NCI-H1694 (cell line): ENCODE measurements at places on chromosomes 7 and 10.

- no peak for DNase-seq
Measured at GRCh38 chr7:101991860-101992259, 174.4 kb downstream of the CUX1 start.

- peak; percentile 70 for DNase-seq
Measured at GRCh38 chr7:124765401-124766352, at the start of gene GPR37. GPR37 (minus strand) TSS chr7:124765792; CDS start chr7:124764976, 816 bp downstream.

DNA sequence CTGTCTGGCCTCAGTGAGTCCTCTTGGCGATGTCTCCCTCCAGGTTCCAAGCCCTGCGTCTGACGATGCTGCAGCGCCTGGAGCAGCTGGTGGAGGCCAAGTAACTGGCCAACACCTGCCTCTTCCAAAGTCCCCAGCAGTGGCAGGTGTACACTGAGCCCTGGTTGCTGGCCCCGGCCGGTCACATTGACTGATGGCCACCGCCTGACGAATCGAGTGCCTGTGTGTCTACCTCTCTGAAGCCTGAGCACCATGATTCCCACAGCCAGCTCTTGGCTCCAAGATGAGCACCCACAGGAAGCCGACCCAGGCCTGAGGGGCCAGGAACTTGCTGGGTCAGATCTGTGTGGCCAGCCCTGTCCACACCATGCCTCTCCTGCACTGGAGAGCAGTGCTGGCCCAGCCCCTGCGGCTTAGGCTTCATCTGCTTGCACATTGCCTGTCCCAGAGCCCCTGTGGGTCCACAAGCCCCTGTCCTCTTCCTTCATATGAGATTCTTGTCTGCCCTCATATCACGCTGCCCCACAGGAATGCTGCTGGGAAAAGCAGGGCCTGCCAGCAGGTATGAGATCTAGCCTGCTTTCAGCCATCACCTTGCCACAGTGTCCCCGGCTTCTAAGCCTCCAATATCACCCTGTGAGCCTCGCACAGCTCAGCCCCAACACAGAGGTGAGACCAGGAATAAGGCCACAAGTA is 7.3 kb upstream of the ZNF22 start:
- no peak for DNase-seq

- peak; percentile 27 for DNase-seq
Measured at GRCh38 chr10:97096261-97097083, 89.3 kb downstream of the SLIT1 start.

DNA sequence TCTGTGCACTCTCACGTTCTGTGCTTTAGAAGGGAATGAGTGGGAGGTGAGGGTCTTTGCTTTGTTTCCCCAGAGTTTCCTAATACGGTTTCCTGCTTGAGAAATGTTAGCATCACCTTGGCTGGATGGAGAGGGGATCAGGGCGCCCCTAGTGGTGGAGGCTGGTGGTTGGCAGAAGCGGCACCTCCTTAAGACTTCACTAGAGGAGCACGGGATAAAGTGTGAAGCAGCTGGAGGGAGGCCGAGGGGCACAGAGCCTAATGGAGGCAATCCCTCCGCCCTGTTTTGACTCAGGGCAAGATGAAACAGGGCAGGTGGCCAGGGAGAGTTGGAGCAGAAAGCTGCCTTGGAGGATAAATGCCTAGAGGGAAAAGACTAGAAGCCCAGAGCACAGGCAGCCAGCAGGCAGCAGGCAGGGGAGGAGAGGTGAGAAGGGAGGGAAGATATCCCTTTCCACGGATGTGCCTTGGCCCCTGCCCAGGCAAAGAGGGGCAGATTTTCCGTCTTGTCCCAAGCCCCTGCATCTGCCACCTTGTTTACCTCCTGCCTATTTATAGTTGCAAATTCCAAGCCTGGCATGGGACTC is 56.0 kb upstream of the BTRC start:
- DNase-seq, result peak; percentile 45

DNA sequence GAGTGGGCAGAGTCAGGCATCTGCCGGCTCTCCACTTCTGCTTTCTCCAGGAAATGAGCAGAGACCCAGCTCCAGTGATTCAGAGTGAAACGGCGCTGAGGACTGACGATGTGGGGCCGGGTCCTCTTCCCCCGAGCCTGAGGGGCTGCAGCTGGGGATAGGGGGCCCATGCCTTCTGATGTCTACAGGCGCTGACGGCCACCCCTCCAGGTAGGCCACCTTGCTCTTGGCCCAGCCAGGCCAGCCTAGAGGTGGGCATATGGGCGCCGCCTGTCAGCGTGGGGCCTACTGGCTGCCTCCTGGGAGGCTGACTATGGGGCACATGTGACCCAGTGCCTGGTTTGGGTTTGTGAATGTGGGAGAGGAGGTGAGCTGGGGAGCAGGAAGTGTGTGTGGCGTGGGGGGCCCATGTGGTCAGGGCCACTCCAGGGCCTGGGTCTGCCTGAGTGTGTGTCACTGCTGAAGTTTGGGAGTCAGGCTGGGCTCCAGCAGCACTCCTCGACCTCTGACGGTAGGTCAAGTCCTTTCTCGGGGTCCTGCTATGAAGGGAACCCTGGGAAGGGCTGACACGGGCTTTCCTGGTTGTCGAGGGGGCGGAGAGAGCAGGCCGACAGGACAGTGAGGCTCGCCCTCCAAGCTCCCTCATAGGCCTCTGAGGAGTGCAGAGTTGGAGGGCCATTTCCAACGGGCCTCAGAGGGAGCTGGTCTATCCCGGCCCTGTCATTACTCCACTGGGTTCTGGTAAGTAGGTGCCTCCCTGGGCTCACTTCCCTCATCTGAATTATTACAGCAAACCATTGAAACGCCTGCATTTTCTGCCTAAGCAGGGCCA is at the start of gene WDFY4:
Gene WDFY4, plus strand, starts transcription at position 82 of the 832 bp plus-strand sequence. CDS start 24,860 bp downstream, outside the sequence.
- DNase-seq, result no peak

DNA sequence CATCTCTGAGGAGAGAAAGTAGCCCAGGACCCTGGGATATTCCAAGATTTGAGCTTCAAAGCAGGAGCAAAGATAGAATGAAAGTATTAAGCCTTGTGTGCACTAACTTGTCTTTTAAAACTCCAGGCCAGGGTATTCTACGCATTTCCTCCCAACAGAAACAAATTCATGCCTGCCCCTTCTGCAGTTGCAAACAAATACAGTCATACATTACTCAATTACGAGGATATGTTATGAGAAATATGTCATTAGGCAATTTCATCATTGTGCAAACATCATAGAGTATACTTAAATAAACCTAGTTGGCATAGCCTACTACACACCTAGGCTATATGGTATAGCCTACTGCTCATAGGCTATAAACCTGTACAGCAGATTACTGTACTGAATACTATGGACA is 154.5 kb upstream of the KIAA1217 start:
- DNase-seq, result no peak

DNA sequence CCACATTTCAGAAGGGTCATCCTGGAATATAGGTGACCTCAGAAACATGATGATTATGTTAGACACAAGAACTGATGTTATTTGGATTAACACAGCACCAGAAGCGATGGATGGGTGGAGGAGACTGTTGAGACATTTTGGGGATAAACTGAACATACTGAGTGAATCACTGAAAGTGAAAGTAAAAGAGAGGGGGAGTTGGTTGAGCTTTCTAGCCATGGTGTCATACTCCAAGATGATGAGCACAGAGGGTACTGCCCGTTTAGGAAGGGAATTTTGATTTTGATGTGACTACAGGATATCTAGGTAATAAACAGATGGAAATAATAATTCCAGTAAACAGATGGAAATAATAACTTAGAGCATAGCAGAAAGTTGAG is 248.0 kb upstream of the NPY start:
- DNase-seq, result no peak

GRCh38 chr10:91629715-91630549 is 2.9 kb downstream of the PPP1R3C start:
- no peak for DNase-seq

- DNase-seq, result no peak
Measured at GRCh38 chr7:79282882-79283602, 170.4 kb downstream of the MAGI2 start.

GRCh38 chr7:118214833-118215182 is 9.7 kb upstream of the ANKRD7 start:
- no peak for DNase-seq

DNA sequence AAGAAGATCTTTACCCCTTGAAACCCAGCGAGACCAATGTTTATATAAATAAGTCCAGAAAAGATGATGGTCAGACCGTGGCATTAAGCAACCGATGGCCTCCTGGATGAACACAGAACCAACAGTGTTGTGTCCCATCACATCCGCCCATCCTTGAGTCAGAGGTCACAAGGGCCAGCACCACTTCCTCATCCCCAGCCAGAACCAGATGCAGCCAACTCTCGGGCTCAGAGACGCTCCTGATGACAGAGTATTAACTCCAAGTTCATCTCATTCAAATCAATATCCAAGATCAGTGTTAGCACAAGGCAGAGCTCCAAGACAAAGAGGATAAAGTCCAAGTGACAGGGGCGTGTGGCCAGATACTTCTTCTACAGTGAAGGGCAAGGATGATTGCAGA is 63.5 kb downstream of the FAM53B start:
- DNase-seq, result no peak

DNA sequence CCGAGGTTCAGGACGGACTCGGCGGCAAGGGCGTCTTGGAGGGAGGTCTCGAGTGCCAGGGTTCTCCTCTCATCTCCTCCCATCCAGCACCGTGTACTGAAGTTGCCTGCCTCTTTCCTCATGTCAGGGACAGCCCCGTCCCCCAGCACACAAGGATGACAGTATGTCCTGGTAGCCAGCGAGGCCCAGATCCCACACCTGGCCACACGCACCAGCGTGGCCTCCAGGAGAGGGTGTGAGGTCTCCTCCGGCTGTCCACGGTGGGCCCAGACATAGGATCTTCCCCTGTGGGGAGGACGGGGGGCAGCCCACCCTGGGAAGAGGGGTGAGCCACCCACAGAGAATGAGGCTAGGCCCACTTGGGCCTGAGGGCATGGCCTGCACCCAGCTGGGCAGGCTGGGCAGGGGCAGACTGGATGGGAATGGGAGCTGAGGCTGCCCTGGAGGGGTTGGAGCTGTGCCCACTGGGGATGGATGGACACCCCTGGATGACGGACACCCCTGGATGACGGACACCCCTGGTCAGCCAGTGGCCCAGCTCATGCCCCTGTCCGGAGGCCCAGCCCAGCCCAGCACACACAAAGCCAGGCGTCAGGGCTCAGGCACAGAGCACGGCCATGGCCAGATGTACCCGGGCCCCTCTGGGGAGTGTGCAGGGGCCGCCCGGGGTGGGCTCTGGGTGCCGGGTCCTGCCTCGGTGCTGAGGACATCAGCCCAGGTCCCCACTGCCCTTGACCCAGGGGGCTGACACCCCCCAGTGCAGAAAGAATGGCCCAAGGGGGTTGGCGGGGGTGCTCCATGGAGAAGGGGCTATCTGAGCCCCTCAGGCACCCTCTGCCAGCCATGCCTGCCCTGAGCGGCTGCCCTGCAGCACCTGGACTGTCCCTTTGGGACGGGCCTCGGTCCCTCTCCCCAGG is 30.9 kb upstream of the CFAP46 start:
- DNase-seq, result no peak

GRCh38 chr7:100900978-100901377 is 5.3 kb upstream of the ACHE start:
- DNase-seq, result no peak

GRCh38 chr7:81280531-81280930 is 361.7 kb upstream of the SEMA3C start:
- DNase-seq, result no peak

DNA sequence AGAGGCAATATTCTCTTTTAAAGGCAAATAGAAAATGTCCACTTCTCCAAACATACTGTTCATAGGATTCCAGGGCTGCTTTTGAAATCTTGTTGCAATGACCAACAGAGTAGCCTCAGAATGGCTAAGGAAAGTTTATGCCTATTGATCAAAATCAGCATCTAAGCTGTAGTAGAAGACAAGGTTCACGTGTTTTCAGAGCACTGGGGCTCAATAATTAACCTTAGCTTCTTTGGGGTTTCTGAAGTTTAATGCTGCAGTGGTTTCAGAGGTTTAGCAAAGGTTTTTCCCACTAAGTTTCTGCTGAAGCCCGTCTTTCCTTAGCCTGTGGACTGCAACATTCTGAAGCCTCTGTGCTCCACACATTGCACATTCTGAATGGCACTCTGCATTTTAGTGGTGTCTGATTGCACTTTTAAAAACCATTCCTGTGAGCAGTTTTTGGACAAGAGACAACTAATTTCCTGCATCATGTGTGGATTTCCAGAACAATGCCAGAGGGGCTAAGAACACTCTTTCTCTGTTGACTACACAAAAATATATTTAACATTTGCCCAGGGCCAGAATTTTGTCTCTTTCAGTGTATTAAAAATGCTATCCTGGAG is 342.5 kb downstream of the PTEN start:
- DNase-seq, result no peak

GRCh38 chr7:116802746-116803152 is 59.6 kb upstream of the CAPZA2 start:
- DNase-seq, result peak; percentile 35

- DNase-seq, result no peak
Measured at GRCh38 chr10:10432296-10433035, 585.2 kb upstream of the CELF2 start.

DNA sequence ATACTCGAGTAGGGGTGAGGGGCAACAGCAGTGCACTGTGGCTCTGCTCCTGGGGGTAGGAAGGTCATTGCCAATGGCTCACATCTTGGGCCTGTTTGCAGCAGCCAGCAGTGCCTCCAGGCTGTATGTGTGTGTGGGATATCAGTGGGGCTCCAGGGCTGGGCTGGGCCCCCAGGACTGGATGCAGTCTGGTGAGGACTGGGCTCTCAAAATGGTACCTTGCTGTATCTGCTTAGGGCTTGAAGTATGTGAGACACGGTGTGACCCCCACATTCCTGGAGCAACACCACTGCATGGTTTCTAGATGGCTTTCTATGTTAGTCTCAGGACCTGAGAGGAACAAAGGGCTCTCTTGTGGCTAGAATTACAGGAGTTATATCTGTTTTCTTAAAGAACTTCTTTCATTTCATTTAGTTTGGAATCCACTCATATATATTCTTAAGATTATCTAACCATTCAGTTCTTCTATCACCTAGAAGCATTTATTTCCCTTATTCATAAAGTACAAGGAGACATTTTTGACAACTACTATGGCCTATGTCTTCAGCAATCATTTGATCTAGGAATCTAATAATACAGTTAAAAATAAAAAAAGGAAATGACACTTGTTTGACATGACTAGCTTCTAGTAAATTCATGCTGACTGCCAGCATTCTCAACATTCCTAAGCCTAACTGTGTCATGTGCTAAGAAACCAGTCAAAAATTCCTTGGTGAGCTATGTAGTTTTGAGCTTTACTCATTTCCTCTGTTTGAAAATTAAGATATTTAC is 443.2 kb upstream of the SEMA3A start:
- DNase-seq, result no peak

DNA sequence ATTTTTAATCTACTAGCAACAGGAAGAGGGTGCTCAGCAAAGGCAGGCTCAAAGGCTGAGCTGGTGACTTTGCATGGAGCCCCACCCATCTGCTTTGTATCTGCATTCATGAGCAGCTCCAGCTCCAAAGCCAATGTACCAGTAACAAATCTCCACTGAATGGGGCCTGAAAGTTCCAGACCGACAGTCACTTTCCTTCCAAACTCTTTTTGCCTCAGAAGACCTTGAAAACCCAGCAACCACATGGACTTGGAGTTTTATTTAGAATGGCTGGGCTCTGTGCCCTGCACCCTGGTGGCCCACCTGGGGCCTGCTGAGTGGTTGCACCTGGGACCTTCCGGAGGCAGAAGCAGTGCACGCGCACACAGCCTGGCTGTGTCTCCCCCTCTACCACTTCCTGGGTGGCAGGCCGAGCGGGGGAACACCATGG is 195.0 kb upstream of the PLXNA4 start:
- no peak for DNase-seq
